SJCRH30 (cell line): ENCODE measurements at places on chromosomes 4 and X. TPM values are rescaled to one million over a fixed set of nuclear protein-coding genes. Genes with fewer than 3 reads are reported as not detected.

POU4F2 gene
- 0.06 TPM in 1 of 2 replicates, not detected in the other for total RNA-seq

GRCh38 chr4:172740434-172740833 is 428.2 kb upstream of the GALNT7 start:
- H3K4me1 ChIP-seq = no peaks in the 10 kb centered on the region
- no peak overlapping the region for H3K4me3 ChIP-seq
- no peak overlapping the region for H3K27ac ChIP-seq
- no peaks in the 10 kb centered on the region for H3K27me3 ChIP-seq

- DNase-seq = no peak
- peaks cover 15% of the 10 kb centered on the region for H3K4me1 ChIP-seq
- no peak overlapping the region for H3K4me3 ChIP-seq
- H3K27me3 ChIP-seq = no peaks in the 10 kb centered on the region
- no peaks in the 10 kb centered on the region for H3K36me3 ChIP-seq
These were observed 178.6 kb downstream of the ADAMTS3 start for GRCh38 chr4:72390409-72390808.

- no peaks in the 10 kb centered on the region for H3K36me3 ChIP-seq
- no peak overlapping the region for H3K4me3 ChIP-seq
- no peaks in the 10 kb centered on the region for H3K4me1 ChIP-seq
- no peak for DNase-seq
- H3K27ac ChIP-seq = no peak overlapping the region
These were observed 214.3 kb upstream of the PPARGC1A start for GRCh38 chr4:24104158-24104565.

GRCh38 chr4:1271686-1272085 is 18.0 kb upstream of the MAEA start:
- no peak overlapping the region for H3K27ac ChIP-seq
- no peak overlapping the region for H3K4me3 ChIP-seq
- no peaks in the 10 kb centered on the region for H3K4me1 ChIP-seq
- H3K36me3 ChIP-seq = no peaks in the 10 kb centered on the region
- no peak for DNase-seq

DNA sequence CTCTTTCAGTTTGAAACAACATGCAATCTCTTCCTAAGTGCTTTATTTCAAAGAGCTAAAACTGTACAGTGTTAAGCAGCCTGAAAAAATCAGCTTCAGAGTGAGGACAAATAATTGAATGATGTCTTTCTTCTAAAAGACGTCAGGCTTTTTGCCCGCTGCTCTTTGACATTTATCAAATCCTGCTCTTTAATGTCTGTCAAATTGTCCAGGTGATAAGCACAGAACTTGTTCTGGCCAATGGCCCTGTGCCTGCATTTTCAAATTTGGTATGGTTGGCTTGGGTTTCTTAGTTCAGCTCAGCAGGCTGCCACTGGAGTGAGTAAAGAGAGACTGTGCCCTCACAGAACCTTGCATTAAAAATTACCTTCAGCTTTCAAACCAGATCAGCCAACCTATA is 712.9 kb upstream of the LCORL start:
- no peaks in the 10 kb centered on the region for H3K36me3 ChIP-seq
- H3K4me3 ChIP-seq = no peak overlapping the region
- no peak overlapping the region for H3K27ac ChIP-seq
- no peaks in the 10 kb centered on the region for H3K27me3 ChIP-seq
- no peak for DNase-seq

- H3K27ac ChIP-seq = no peak overlapping the region
- H3K4me1 ChIP-seq = no peaks in the 10 kb centered on the region
- H3K27me3 ChIP-seq = no peaks in the 10 kb centered on the region
These were observed 167.0 kb downstream of the TBCK start for GRCh38 chr4:106149026-106149425.

DNA sequence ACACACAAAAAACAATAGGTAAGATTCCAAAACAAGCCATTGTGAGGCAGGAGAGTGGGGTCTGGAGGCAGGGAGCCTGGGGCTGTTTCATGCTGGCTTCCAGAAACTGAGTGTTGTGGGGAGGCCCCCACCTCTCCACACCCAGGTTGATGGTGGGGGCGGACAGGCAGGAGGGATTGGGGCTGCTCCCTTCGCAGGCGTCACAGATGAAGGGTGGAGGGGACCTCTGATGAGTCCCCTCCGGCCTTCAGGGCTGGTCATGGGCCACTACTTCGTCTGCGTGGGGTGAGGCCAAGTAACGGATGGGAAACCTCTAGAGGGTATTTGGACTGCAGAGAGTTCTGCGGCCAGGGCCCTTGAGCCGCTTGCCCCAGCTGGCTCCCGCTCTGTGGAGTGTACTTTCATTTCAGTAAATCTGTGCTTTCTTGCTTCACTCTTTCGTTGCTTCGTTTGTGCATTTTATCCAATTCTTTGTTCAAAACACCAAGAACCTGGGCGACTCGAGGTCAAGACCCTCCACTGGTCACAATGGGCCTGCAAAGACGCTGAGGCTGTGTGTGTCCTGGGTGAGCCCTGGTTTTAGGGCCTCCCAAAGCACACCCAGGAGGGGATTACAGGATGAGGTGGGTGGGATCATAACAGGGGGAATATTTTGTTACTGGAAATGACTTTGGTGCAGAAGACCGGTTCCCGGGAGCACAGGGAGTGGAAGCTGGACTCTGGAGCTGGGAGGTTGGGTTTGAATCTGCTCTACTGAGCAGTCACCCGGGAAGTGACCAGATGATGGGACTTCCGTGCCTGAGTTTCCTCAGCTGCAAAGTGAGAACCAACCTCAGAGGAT is 83.7 kb upstream of the ADRA2C start:
- H3K27me3 ChIP-seq = peaks cover 4% of the 10 kb centered on the region
- H3K4me1 ChIP-seq = no peaks in the 10 kb centered on the region
- H3K4me3 ChIP-seq = no peak overlapping the region
- H3K36me3 ChIP-seq = no peaks in the 10 kb centered on the region
- no peak overlapping the region for H3K27ac ChIP-seq

DNA sequence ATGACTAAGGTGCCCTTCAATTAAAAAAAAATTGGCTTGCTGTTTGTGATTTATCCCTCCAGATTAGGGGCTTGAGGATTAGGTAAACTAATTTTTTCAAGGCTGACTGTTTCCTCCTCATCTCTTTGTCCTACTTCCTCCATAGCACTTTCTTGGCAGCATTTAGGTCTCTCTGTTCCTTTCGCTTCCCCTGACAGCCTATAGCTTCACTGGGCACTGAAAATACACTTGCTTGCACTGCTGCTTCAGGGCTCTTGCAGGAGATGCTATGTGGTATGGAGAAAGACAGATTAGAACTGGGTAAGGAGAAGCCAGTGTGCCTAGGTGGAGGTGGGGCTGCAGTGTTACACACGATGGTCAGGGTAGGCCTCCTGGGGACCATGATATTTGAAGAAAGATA is 112.3 kb upstream of the SFRP2 start:
- no peaks in the 10 kb centered on the region for H3K4me1 ChIP-seq
- H3K4me3 ChIP-seq = no peak overlapping the region
- no peaks in the 10 kb centered on the region for H3K36me3 ChIP-seq
- H3K27ac ChIP-seq = no peak overlapping the region

GRCh38 chr4:37054531-37055077 is 189.9 kb upstream of the NWD2 start:
- peak; percentile 36 for DNase-seq
- H3K27ac ChIP-seq = no peak overlapping the region
- no peaks in the 10 kb centered on the region for H3K27me3 ChIP-seq
- H3K36me3 ChIP-seq = no peaks in the 10 kb centered on the region
- H3K4me3 ChIP-seq = no peak overlapping the region
